NCI-H146 (cell line): ENCODE measurements at places on chromosomes 7 and 10.

- peak; percentile 66 for DNase-seq
Observed at GRCh38 chr10:21860718-21861117, 142.8 kb downstream of the DNAJC1 start.

DNA sequence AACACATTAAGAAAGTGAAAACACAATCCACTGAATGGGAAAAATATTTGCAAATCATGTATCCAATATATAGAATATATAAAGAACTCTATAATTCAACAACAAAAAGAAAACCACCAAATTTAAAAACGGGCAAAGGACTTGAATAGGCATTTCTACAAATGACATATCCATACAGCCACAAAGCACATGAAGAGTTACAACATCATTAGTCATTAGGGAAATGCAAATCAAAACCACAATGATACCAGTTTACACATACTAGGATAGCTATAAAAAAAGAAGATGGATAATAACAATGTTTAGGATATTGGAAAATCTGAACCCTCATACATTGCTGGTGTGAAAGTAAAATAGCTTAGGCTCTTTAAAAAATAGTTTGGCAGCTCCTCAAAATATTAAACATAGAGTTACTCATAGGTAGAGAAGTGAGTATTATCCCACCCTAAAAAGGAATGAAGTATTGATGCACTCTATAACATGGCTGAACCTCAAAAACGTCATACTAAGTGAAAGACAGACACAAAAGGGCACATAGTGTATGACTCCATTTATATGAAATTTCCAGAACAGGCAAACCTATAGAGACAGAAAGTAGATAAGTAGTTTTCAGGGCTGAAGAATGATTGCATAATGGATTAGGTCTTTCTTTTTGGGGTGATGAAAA, 4.5 kb downstream of the ZPBP start:
- DNase-seq: no peak

DNA sequence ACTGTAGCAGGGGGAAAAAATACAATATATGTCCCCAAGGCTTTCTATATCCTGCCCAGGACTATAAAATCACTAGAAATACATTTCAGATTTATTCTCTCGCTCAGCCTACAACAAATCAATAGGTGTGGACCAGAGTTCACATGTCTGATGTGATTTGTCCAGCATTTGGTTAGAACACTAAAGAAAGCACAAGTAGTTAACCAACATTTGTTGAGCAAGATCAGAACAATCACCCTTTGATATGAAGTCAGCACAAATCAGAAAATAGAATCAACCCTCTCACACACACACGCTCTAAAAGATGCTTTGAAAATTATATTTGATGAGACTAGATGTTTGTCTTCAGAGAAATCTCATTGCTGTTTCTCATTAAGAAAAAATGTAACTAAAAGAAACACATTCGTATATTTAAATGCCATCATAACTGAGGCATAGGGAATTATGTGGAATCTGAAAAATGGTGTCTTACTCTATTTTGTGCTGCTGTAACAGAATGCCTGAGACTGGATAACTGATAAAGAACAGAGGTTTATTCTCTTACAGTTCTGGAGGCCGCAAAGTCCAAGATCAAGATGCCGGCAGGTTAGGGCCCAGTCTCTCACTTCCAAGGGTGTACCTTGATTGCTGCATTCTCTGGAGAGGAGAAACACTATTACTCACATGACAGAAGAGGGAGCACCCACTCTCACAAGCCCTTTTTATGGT, 10.5 kb downstream of the AKR1D1 start:
- DNase-seq: no peak

DNA sequence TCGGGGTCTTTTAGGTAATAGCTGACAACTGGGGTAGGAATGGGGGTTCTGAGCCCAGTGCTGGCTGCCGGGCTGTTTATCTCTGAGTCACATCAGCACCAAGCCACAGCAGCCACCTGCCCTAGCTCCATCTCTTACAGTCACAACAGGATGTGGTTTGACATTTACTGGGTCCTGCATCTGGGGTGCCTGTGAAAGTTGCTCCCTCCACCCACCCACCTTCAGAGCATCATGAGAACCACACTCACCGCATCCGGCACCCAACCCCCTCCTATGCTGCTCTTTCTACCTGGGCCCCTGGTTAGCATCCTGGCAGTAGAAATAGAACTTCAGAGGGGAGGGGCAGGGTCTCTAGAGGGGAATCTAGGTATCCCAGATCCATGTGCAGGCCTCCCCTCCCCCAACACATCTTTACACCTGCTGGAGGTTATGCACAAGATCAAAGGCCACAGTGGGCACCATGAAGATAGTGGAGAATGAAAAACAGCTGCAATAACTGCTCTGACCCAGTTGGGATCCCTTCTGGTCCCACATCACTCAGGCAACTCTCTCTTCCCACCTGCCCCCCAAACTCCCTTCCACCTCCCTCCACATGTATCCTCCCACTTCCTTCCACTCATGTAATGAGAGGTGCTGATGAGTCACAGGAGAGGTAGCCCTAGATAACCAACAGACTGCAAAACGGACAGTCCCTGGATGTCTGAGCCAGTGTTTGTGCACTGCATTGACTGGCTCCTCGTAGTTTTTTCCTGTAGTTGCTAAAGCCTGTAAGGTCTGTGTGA, 38.2 kb downstream of the PRSS2 start:
- no peak for DNase-seq

GRCh38 chr10:72890086-72890485, 3.5 kb upstream of the OIT3 start:
- no peak for DNase-seq

DNA sequence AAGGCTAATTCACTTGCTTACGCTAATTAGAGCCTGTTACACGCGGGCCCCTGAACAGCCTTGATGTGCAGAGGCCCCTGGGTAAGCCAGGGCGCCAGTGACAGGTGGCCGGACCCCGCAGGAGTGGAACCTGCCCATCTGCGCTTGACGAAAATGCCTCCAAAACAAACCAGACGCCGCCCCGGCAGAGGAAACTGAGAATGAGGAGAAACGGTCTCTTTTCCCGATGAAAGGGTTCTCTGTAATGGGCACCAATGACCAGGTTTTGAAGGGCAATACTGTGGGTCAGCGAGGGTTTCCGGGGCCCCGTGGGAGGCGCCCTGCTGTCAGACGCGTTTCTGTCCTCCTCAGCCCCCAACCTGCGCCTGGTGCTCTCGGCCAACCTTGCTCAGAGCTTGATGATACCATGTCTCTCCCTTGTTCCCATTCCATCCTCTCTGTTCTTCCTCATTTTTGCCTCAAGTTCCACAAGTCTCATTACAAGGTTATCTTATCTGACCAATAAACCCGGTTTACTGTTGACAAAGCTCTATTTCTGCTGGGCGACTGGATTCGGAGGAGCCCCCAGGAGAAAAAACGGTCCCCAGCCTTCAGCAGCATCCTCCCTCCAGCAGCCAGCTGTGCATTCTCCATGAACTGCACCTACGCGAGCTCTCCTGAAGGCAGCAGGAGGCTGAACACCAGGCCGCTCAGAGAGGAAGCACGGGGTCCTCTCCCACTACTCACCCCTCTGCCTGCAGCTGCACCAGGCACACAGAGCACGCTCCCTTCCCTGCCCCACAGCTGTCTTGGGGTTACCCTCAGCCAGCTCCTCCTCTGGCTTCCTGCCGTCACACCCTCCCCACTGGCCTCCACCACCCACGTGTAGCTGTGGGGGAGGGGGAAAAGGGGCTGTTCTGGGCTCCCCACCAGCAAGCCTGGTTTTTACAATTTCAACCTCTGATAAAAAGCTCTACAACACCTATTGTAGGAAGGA, 202.0 kb downstream of the MAD1L1 start:
- no peak for DNase-seq

GRCh38 chr7:116139007-116139406, 71.3 kb upstream of the TES start:
- DNase-seq: no peak

- DNase-seq: no peak
Observed at GRCh38 chr7:105426606-105427146, 38.0 kb upstream of the SRPK2 start.

DNA sequence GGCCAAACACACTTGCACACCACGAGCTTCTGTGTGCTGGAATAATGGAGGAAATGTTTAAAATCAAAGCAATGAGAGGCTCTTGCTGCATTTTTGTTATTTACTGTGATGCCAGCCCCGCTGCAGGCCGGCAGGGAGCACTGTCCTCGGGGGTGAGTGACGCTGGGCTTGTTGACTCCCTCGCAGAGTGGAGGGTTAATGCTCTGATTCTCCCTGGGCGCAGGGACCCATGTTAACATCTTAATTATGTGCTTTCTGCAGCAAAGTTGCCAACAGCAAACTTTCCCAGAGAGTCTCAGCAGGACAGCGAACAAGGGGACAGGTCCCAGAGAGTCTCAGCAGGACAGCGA, 22.9 kb downstream of the SCART1 start:
- DNase-seq: no peak

DNA sequence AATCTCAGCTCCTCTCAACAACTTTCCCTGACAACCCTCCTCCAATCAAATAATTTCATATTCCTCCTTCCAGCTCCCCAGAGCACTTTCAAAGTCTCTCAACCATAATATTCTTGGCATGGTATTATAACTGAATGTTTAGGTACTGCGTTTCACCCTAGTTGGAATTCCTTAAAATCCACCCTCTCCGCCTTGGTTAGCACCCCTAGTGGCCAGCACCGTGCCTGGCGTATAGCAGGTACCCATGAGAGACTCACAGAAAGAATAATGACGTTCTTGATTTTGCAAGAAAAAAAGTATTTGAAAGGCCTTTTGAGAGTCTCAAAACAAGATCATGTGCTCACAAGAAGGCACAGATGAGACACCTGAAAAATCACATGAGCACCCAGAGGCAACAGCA, 50.9 kb downstream of the GLI3 start:
- DNase-seq: no peak

DNA sequence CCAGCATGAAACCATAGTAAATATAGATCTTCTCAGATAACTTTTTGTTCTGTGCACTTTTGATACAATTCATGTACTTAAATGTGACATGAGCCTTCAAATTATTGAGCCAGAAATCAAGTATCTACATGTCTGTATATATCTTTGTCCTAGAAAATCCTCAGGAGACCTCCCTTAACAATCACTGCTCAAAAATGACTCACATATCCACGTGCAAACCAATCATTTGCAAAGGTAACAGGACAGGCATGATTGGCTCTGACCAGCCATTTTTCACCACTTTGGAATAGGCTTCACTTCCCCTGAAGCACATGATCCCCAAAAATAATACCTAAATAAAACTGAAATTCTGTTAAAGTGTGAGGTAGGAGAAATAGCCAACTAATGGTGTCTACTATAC, 902.5 kb downstream of the PCDH15 start:
- no peak for DNase-seq

DNA sequence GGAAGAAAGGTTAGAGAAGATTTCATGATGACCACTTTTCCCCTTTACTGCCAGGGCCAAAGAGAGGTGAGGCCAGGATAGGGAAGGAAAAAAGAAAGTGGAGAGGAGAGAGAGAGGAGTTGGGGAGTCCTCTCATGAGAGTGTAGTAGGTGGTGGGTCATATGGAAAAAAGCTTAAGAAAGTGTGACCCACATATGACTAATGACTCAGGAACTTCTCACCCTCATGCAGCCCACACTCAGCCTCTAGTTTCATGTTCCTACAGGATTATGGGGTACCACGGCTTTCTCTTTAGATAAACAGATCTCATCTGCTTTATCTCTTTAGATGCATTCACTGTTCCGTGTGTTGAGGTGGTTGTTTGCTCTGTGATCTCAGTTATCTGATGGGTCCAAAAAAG, 462.5 kb upstream of the IGFBP3 start:
- no peak for DNase-seq

GRCh38 chr7:48551652-48552051, 372.7 kb upstream of the CDC14C start:
- no peak for DNase-seq

GRCh38 chr7:47600199-47601118, 18.5 kb upstream of the TNS3 start:
- DNase-seq: no peak

DNA sequence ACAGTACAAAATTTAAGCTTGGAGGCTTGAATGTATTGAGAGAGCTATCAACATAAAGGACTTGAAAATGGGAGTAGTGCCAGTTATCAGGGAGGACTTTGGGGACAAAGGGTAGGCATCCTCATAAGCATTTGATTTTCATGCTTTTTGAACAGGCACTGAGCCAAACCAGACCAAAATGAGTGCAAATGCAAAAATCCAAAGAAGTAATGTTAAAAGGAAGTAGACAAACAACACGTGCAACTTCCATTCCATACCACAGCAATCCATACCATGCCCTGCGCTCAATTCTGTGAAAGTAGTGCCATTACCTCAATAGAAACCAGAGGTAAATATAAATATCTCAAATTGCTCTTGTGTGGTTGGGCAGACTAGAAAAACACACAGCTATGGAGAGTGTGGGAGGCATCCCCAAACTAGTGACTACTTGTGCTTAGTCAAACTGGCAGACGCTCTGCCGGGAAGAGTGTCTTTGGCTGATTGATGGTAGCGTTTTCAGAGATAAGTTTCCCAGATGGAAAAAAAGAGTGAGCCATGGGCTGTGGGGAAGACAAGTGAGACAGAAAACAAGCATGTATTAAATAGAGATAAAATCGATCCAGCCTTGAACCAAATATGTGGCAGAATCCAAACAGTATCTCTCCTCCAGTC, 161.5 kb downstream of the CREB5 start:
- no peak for DNase-seq

DNA sequence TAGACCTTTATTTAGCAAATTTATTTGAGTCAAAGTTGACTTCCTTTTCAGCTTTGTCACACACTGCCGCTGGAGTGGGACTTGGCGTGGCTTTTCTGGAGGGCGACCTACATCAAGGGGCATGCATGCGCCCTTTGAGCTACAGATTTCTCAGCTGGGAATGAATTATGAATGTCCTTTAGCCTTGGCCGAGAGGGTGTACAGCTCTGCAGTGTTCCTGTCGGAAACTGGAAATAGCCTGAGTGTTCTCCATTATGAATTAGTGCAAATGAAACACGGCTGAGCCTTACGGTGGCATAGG, 79.7 kb downstream of the GLRX3 start:
- no peak for DNase-seq

- DNase-seq: peak; percentile 15
Observed at GRCh38 chr7:3285652-3286051, 15.4 kb upstream of the SDK1 start.

DNA sequence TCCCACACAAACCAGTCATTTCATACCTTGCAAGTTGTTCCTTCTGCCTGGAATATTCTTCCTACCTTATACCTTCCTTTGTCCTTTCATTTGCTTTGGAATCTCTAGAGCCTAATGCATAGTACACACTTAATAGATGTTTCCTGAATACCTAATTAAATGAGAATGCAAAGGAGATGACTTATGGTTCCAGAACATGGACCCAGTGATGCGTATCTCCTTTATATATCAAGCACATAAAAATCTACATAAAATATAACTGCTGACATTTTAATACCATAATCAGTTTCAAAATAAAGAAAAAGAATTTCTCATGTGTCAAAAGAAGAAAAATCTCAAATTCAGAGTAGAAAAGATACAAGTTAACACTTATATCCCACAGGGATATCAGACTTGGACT, 110.6 kb upstream of the ASAH2 start:
- DNase-seq: no peak

GRCh38 chr7:139798221-139798620, 20.4 kb upstream of the HIPK2 start:
- peak; percentile 53 for DNase-seq
